ENCODE measurements at places on chromosomes 7 and 10. TPM values are rescaled to one million over a fixed set of nuclear protein-coding genes. Genes with fewer than 3 reads are reported as not detected.

PNLIPRP1 gene
- not detected for total RNA-seq

DNA sequence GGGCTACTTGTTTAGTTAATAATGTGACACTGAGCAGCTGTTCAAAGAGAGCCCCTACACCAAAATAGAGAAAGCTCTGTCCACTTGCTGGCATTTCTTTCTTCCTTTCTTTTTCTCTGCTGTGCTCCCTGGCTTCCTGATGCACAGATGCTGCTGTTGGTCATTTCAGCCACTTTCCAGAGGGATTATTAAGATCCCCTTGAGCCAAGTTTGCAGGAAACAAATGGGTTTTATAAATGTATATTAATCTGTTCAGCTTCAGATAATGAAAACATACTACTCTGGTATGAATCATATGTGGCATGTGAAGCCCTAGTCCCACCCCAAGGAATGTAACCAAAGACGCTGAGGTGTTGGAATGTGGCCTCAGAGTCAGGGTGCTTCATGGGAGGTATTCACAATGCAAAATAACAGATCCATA, 638.2 kb upstream of the FZD8 start:
- no peak for ATAC-seq

DNA sequence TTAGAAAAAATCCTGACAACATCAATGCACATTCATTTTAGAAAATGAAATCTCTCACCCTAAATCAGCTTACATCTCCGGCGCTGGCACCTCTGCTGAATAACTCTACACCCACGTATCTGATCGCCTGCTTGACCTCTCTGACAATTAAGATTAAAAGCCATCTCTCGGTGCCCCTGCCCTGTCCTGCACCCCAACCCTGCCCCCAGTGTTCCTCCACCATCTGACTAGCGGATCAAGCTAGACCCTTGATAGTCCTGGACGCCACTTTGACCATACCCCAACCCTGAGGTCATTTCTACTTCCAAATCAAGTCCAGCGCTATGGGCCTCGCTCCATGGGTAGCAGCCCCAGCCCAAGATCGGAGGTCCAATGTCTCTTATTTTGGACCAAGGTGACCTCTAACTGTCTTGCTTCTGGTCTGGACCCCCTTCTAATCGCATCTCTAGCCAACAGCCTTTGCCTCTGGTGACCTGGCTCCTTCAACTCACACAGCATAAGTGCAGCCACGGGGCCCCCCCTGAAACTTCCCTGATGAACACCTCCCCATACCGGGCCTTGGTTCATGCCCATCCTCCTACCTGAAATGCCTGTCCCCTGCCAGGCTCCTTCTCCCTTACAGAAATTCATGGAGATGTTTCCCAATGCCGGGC, 28.5 kb downstream of the BTBD16 start:
- ATAC-seq = no peak

- no peak for ATAC-seq
Measured at GRCh38 chr10:65548001-65548400, 1377.8 kb upstream of the LRRTM3 start.

Data from gastroesophageal sphincter (tissue), 4 donors.